ENCODE measurements at places on chromosomes 7 and 10.
A peak's percentile ranks its signal among the peaks of the same experiment; 100 is the strongest.

DNA sequence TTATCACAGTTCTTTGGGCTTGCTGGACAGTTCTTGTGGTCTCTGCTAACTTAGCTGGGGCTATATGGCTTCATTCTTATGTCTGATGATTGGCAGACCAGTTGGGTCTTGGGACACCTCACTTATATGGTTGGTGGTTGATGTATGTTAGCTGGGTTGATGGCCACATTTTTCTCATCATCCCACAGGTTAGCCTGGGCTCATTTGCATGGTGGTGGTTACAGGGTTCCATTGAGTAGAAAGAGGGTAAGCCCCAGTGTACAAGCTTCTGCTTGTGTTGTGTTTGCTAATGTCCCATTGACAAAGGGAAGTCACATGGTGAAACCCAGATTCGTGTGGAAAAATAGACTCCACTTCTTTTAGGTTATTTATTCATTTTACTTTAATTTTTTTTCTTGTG is 40.6 kb downstream of the TMEM60 start:
- no peak for DNase-seq

GRCh38 chr7:103993551-103993950 is 4.1 kb upstream of the RELN start:
- DNase-seq: no peak

- peak; percentile 50 for DNase-seq
Observed at GRCh38 chr7:1458683-1459511, at the start of gene MICALL2. TSS of gene MICALL2 (minus strand) at chr7:1459470. CDS start at chr7:1459326, 144 bp downstream.

- DNase-seq: no peak
Observed at GRCh38 chr7:156474241-156474743, 166.3 kb upstream of the RNF32 start.

- no peak for DNase-seq
Observed at GRCh38 chr10:29285624-29286051, 3.2 kb upstream of the LYZL1 start.

DNA sequence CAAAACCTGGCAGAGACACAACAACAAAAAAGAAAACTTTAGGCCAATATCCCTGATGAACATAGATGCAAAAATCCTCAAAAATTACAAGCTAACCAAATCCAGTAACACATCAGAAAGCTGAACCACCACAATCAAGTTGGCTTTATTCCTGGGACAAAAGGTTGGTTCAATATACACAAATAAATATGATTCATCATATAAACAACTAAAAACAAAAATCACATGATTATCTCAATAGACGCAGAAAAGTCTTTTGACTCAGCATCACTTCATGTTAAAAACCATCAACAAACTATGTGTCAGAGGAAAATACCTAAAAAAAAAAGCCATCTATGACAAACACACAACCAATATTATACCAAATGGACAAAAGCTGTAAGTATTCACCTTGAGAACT is 283.5 kb downstream of the THSD7A start:
- no peak for DNase-seq

DNA sequence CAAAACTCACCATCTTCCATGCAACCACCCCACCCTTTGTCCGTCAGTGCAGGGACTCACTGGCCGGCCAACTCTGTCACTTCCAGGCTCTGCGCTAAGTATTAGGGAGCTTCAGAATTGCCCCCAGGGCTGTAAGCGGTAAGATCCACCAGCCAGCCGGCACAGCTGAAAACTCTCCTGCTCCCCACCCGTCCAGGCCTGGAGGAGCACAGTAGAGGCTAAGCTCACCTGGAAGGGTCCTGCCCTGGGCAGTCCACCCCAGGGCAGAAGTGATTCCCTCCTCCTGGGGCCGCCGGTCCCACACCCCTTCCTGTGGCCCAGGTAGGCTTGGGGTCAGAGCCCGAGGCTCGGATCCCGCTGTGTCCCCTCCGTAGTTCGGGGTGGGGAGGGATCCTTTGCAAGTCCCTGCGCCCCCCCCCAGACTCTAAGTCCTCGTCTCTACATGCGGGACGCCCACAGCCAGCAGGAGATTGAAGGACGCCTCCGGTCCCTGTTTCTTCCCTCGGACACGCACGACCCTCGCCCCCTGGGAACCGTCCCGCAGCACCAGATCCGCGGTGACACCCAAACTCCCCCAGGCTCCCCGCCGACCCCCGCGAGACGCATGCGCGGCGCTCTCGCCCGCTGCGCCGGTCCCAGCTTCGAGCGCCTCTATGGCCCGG is 138.9 kb downstream of the ARHGAP22 start:
- DNase-seq: no peak

DNA sequence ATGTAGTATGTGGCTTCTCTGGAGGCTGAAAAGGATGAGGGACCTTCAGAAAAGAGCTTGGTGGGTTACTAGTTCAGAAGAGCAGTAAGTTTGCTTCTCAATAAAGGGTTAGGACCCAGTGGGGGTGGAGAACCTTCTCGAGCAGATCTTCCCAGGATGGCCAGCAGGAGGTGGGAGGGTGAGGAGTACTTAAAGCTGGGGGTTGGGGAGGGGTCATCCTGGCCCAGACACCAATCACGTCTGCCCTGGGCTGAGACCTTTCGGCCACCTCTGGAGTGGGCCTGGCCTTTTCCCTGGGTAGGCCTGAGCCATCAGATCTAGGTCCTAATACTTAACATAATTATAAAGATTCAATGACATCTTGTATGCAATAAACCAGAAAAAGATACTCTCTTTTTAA is 149.0 kb upstream of the TCF7L2 start:
- no peak for DNase-seq

DNA sequence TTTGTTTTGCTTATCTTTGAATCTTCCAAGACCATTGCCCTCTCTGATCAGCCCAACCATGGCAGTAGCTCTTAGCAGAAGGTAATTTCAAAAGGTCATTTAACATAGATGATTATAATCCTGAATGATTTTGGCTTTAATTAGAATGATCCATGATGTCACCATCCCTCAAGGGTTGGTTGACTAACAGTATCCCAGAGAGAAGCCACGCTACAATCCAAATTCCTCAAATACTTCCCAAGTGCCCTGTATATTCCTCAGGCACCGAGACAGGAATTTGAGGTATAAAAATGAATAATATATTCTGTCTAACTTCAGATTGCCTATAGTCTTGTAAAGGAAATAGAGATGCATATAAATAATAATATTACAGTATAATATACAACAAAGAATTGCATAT is 42.1 kb upstream of the TMEM196 start:
- DNase-seq: no peak

- DNase-seq: no peak
Observed at GRCh38 chr10:75051308-75051707, 60.1 kb upstream of the SAMD8 start.

DNA sequence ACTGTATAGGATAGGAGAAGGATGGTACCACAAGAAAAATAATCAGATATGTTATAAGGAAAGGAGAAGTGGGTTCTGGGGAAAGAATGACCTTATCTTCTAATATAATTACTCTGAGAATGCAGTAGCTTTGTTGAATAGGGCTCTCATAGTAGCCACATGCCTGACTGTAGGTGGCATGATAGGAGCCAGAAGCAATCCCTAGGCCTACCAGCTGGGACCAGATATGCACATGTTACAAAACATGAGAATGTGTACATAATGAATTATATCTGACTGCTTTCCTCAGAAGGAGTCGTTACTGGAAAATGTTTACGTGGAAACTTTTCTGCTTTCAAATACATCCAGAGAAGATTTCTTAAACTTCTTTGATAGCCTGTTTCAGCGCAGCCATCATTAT is 53.2 kb upstream of the FAM3C start:
- no peak for DNase-seq

DNA sequence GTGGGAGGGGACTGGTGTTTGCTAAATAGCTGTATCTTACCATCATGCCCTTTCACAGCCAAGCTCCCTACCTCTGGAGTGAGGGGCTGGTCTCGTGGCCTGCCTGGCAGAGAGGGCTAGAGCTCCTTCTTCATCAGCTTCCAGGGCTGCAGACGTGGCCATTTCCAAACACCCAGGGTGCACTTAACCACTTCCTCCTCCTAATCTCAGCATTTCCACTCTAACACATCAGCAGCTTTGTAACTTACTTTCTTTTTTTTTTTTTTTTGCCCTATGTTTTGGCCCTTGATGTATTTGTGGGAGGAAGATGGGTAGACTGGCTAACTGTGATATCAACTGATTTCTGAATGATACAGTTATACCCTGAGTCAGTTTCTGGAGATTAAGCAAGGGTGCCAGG is 27.4 kb downstream of the LRRC4 start:
- no peak for DNase-seq

GRCh38 chr7:71414490-71414889 is 282.5 kb downstream of the GALNT17 start:
- no peak for DNase-seq

DNA sequence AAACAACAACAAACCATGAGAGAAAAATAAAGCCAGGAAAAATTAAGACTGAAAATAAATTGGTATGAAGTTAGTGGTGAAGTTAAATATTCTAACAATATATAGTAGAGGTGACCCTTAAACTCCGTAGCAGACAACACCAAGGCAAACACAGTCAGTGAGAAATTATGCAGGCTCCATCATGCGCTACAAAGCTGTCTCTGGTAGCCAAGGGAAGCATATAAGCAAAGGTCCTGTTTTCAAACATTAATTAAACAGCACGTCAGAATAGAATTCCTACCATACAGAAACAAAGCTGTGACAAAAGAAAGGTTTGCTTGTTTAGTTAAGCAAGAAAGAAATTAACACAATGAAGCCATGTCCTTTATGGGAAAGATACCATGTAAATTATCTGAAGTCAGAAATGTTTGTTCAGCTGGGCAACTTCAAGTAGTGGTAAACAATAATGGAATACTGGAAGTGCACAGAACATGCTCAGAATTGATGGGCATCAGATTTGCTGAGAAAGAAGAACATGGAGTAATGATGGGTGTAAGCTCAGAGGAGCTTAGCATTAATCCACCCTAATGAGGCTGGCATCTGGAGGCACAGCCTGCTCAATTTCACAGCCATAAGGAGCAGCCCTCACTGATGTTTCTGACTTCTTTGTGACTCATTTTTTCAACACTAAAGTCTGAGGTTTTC is 75.7 kb downstream of the IGF2BP3 start:
- DNase-seq: no peak

DNA sequence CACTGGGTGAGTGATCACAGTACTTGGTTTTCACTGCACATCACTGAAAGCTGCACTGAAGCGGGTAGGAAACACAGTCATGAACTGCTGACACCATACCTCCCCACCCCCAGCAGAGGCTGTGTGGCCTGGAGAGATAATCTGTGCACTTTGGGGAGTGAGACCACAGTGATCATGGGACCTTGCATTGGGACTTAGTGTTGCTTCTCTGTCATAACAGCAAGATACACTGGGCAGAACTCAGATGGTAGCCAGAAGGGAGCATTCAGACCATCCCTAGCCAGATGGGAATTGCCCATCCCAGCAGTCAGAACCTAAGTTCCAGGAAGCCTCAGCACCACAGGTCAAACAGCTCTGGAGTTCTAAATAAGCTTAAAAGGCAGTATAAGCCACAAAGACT is 346.4 kb upstream of the TMEM229A start:
- DNase-seq: no peak

DNA sequence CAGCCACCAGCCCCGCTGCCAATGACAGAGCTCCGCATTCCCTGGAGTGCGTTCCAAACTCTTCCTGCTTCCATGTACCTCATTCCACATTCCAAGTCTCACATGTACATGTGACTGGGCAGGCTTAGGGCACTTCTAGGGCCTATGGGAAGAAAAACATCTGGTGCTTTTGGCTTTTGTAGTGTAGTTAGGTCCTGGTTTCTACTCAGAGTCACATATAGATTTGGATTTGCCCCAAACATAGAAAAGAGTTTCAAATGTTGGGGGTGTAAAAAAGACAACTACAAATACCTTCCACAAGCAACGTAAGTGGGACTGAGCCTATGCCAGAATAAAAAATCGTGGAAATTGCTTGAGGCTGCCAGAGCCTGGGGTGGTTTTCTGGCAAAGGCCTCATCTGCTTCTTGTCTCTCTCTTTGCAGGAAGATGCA is 84.1 kb downstream of the ZNF467 start:
- no peak for DNase-seq

- no peak for DNase-seq
Observed at GRCh38 chr10:112280205-112280921, 2.8 kb upstream of the TECTB start.

DNA sequence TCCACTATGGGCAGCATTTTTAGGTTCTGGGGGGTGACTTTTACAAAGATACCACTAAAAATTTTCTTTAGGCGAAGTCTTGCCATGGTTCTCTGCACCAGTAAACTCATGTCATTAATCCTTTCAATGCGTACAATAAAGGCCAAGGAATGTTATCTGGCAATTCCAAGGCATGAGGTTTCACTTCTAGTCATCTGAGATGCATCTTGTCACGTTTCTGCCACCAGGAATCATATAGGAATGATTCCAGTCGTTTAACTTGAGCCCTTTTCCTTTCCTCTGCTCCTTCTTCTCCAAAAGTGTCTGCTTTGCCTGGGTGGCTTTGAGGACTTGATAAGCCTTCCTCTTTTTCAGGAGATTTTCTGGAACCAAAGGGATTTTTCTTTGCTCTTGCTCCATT is 56.8 kb downstream of the COBL start:
- DNase-seq: no peak

GRCh38 chr10:131649617-131650016 is 251.2 kb upstream of the PPP2R2D start:
- no peak for DNase-seq

DNA sequence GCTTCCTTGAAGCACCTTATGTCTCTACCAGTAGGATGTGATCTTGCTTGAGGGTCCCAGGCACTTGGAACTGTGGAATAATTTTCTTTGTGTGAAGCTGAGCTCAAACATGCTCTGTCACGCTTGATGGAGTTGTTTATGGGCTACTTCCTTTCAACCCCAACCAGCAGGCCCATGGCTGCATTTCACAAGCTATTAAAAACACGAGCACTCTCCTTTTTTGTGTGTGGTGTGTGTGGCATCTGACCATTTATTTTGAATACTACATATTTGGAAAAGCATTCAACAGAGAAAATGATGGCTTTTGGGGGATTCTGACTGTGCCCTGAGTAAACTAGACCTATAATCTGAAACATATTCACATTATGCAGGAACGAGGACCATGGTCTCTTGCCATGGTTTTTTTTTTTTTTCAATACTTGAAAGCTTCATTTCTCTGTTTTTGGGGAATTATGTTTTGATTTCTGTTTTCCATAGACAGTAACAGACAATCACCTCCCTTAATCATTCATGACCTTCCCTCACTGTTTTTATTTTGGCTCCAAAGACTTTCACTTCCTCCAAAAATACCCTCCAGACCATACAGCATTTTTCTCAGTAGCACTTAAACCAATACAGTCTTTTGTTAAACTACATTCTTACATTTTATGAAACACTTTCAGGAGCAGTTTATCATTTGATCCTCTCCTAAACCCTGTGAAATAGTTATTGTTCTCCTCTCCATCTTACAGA is 233.6 kb upstream of the BMPER start:
- DNase-seq: no peak

DNA sequence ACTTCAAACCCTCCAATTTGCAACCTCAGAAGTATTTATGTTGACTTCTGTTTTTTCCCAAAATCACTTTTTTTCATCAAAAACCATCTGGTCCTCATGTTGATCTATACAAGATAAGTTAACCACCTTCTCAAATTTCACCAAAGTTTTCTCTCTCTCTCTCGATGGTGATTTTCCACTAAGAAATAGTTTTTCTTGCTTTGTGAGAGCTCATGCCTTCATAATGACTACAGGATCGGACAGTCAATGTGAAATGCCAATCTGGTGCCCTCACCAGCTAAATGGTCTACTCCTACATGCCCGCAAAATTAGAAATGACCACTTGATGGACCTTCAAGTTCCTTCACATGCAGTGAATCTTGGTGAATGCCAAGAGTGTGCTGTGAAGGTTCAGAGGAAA is 40.4 kb downstream of the CNNM1 start:
- no peak for DNase-seq

GRCh38 chr10:101570428-101571270 is 17.4 kb downstream of the POLL start:
- DNase-seq: no peak

- no peak for DNase-seq
Observed at GRCh38 chr7:11710377-11710776, 121.6 kb downstream of the THSD7A start.

All from stimulated activated CD4-positive, alpha-beta T cell treated with anti-CD3 and anti-CD28 coated beads, Interleukin-2, amount 100 ng/mL, for 24 hours (primary cell).